Right cardiac atrium (tissue), 5 donors: ENCODE measurements at places on chromosomes 6 and 20.

GRCh38 chr6:113476937-113477839, 380.0 kb upstream of the MARCKS start:
- no peak for DNase-seq

GRCh38 chr20:219290-220115, 7.6 kb upstream of the DEFB129 start:
- DNase-seq: no peak

DNA sequence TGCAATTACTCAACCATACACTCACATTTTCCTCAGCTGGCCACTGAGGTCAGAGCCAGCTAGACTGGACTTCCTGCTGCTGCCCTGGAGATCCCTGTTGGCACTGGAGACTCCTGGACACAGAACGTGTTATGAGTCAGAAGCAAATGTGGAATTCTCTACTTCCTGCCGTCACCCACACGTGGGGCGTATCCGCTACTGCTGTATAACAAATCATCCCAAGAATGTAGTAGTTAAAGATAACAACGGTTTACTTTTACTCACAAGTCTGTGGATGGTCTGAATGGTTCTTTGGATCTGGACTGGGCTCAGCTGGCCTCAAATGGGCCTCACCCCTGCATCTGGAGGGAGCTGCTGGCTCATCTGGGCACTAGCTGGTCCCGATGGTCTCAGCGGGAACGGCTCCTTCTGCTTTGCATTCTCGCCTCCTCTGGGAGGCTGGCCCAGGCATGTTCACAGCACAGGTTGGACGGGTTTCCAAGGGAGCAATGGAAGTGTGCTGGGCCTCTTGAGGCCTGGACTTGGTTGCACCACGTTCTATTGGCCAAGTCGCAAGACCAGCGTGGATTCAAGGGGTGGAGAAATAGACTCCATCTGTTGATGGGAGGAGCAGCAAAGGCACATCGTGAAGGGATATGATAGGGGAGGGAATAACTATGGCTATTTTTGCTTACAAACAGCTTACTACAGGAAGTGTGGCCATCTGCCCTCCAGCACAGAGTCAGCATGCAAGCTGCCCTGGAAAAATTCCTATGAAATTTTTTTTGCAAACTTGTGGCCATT, 118.5 kb downstream of the SNX5 start:
- DNase-seq: peak; percentile 88

GRCh38 chr6:28884423-28885131, 39.2 kb downstream of the TRIM27 start:
- DNase-seq: no peak

- no peak for DNase-seq
Measured at GRCh38 chr20:12211361-12211760, 293.7 kb downstream of the BTBD3 start.

- no peak for DNase-seq
Measured at GRCh38 chr6:159806021-159806458, 6.0 kb downstream of the PNLDC1 start.

DNA sequence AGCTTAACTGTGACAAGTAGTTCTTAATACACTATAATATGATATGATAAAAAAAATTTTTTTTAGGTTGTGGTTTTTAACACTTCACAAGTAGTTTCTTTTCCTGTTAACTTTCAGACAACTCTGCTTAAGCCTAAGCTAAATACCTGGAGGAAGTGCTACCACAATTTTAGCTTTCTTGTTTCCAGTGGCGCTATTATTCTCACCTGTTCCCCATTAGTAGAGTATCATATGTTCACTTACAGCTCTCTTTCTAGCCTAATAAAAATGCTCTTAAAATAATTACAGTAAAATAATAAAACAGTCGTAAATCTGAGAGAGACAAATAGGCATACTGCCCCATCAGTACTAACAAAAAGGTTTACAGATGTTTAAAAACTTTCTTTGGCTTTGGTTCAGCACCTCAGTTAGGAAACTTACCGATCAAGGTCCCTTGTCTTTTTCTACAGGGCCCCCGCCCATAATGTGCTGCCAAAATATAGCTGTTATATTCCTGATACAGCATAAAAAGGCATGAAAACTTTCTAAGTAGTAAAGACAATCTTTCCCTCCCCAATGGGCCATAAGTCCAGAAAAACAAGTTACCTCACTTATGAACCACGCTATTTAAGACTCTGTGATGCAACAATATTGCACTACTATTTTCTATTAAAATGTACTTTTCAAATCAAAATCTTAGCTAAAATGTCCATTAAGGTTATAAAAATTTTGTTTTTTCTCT, 57.9 kb downstream of the SESN1 start:
- no peak for DNase-seq

DNA sequence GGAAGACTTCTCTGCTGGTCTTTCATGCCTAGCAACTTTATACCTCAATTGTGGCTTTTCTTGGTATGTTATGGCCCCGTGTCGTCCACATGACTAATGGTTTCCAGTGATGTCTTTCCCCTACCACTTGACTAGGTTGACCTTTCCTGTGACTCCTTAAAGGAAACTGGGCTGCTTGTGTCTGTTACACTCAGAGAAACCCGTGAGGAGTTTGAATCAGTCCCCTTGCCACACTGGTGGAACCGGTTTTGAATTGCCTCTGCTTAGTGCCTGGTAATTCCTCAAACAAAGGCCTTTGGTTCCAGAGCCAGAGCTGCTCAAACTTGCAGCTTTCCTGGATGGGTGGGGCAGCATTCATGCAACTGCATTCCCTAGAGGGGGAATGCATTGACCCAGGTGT, 21.9 kb downstream of the ECT2L start:
- DNase-seq: no peak

- peak; percentile 39 for DNase-seq
Measured at GRCh38 chr20:21607971-21608725, 94.3 kb upstream of the NKX2-2 start.

- DNase-seq: no peak
Measured at GRCh38 chr20:58818586-58819285, 32.0 kb downstream of the GNAS-AS1 start.

DNA sequence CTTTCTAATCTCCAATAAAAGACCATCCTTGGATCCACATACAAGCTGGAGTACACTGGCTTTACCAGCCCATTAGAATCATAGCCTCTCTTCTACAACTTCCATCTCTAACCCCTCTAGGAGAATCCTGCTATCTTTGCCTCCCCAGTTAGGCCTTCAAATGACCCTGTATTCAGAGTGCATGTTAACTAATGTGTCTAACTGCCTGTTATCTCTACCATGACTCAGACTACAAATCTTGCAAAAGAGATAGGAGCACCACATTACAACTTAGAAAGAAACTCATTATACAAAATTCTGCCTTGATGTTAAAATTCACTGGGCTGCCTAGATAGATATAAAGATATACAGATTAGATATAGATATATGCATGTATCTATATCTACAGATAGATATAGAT, 28.2 kb downstream of the GPR63 start:
- no peak for DNase-seq

DNA sequence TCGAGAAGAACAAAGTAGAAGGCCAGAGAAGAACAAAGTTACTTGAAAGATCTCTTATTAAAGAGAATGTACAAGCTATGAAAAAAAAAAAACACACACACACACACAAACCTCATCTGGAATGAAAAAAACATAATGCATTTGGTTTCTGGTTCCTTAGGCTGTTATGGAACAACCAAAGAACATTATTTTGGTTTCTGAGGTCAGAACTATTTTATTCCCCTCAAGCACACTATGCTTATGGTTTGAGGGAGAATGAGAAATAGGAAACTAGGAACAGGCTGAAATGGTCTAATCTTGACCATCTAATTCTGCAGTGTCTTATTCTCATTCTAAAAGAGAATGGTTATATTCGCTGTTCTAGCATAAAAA, 8.8 kb downstream of the PRDM1 start:
- DNase-seq: no peak

DNA sequence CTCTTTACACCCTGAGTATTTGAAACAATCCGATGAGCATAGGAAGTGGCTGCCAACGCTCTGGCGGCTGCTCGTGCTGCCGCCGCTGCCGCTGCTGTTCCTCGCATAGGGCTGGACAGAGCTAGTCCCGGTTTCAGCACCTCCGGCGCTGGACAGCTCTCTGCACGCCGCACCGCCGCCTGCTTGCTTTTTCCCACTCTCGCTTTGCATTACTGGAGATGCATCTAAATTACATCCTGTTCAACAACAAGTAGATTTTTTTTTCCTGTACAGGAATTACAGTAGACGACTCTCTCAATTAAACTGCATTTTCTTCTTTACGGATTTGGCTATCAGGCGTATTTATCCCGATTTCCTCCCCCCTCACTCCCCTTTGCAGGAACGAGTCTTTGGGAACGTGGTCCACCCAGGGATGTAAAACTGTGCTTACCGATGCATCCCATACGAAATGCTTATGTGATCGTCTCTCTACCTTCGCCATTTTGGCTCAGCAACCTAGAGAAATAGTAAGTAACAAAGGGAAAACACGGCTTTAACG, 563.8 kb downstream of the LMBRD1 start:
- DNase-seq: peak; percentile 77

DNA sequence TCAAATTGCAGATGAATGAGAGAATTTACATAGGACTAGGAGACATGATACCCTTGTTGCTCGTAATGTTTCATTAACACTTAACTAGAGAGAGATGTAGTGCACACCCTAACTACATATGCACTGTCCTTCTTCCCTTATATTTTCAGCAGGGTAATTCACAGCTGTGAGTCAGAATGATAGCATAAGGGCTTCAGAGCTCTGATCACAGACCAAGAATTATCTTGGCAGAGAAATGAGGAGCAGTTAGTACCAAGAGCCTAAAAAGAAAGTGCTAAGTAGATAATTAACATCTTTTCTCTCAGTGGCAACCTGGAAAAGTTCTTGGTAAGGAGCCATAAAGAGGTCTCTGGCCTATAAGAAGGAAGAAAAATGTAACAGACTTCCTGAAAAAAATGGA, 35.8 kb downstream of the GRIK2 start:
- DNase-seq: no peak

- peak; percentile 48 for DNase-seq
Measured at GRCh38 chr6:137928286-137928685, 61.2 kb downstream of the TNFAIP3 start.

DNA sequence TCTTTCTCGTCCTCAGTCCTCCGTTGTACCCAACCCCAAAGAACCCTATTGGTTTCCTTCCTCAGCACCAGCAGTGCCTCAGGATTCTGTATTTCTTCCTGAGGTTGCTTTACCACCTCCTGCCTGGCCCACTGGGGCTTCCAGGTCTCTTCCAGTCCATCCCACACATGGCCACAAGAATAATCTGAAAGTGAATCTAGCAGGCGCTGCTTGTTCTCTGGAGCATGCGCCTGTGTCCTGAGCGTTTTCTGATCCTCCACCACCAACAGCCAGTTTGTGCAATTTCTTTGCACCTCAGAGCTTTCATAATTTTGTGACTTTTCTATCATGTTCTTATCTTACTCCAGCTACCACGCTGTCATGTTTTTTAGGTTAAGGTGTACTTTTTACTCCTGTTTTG, 11.6 kb upstream of the HSP90AB1 start:
- DNase-seq: no peak

DNA sequence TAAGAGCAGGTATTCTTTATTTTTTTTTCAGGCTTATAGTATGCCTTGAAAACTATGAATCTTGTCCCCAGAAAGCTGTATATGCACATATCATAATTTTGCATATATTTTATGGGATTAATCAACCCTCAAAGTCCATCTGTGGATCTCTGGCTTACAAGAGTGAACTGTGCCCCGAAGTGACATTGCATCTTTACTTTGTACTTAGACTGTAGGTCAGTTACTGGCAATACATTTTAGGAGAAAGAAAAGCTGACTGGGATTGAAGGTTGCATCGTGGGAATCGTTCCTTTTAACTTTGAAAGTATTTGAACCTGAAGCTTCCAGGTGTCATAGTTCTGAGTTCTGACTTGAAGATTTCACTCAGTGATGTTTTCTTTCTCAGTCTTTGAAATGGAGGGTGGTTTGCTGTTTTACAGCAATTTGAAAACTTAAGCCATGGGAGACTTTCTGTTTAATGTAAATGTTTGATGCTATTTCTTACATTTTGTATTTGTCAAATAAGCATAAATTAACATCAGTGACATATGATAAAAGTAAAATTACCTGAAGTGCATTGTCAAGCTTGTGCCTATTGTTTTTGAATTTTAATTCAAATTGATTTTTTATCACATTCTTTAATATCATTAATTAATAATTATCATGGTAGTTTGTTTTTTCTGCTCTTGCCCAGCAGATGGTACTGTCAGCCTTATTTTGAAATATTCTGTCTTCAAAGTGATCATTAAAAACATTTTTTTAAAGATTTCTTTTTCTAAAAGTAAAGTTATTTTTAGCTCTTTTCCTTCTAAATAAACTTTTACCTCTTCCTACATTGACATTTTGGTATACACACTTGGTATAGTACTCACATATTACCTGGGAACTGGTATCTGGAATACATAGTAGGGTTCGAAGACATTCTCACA, 29.0 kb downstream of the L3MBTL3 start:
- no peak for DNase-seq

- DNase-seq: no peak
Measured at GRCh38 chr6:11752360-11752759, 26.2 kb downstream of the ADTRP start.

DNA sequence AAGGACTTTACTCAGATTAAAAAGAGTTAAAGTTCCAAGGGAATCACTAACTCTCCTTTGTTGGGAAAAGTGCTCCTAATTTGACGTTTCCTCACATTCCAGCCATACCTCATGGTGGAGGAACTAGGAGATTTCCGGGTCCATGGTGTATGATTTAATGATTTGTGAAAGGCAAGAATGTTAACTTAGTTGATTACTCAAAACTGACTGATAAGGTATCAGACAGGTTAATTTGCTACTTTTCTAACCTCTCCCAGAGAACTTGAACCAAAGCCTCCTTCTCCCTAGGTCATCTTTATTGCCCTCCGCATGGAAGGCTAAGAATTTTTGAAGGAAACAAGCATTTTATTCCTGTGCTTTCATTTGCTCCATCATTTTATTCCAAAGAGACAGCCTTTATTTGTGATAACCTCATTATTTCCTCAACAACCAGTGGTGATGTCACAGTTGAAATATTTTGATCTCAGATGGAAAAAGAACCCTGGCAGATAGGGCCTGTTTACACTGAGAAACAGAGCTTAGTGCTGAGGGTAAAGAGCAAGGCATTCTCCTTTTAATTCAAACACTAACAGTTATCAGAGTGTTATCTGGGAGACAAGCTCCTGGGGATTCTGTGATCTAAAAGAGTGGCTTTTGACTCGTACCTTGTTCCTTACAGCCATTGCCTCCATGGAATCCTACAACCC, 57.4 kb upstream of the BMP2 start:
- no peak for DNase-seq

GRCh38 chr6:53464927-53465460, 79.9 kb downstream of the GCLC start:
- peak; percentile 50 for DNase-seq
